Esophagus squamous epithelium (tissue), 5 donors: ENCODE measurements at places on chromosomes 5 and 9.

DNA sequence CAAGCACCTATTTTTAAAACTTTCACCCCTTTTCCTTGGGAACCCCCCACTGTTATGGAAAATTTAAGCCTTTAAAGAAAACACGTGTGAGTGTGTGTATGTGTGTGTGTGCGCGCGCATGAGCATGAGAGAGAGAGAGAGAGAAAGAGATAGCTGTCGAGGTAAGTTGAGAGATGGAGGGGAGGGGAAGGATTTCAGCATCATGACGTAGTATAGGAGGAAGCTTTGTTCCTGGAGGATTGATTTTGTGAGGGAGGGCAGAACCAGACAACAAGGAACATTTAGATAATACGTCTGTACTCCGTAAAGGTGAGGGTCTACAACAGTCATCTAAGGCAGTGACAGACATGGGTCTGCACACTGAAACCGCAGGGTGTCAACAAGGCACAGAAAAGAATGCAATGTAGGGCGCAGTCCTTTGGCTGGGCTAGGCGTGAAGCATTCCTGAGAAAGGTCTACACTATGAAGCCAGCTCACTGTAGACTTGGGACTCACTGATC lies 227.7 kb downstream of the SMARCA2 start:
- DNase-seq = no peak

DNA sequence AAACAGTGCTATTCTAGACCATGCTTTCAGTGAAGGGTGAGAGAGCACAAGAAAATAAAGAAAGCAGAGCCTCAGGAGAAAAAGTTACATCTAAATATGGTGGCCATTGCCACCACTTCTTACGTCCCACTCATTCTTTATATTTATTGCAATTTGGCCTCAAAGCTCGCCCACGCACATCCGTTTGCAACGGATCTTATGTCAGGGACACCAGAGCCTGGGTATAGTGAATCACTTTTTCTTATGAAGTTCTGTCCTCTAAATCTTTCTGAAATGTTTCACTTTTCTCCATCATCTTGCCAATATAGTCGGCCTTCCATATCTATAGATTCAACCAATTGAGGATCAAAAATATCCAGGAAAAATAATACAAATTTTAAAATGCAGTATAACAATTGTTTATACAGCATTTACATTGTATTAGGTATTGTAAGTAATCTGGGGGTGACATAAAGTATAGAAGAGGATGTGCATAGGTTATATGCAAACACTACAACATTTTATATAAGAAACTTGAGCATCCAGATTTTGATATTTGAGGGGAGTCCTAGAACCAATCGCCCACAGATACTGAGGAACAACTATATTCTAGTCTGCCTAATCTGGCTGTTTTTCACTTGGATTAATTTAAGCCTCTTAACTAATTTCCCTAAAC lies 35.2 kb downstream of the GOLPH3 start:
- no peak for DNase-seq

DNA sequence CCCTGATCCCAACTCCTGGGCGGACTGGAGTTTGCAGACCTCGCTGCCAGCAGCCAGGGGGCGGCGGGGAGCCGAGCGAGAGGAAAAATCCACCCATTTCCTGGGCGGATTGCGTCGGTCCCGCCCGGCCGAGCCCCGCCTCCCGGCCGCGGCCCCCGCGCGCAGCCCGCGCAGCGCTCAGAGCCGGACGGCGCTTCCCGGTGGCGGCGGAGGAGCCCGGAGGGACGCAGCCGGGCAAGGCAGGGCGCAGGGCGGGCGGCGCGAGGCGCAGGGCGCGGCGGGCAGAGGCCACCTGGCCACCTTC lies at the start of gene OLFM1:
Gene OLFM1, plus strand, starts transcription at position 180 of the 304 bp plus-strand sequence. CDS start 322 bp downstream, outside the sequence.
- DNase-seq = no peak

GRCh38 chr9:78127279-78128225 lies 95.9 kb upstream of the GNAQ start:
- no peak for DNase-seq

DNA sequence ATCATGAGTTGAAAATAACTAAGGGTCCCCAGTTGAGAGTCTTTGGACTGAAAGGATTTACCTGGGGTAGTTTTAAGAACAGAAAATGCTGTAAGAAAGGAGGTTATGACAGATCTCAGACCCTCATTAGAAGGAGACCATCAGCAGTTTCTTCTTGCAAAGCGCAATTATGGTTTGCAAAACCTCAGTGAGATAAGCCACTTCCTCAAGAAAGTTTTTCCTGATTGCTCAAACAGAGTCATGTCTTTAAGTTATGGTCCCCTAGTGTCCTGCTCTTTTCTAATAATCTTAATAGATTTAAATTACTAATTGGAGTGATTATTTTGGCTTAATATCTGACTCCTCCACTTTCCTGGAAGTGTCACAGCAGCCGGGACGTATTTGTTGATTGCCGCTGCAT lies 293.2 kb upstream of the KLF4 start:
- no peak for DNase-seq

DNA sequence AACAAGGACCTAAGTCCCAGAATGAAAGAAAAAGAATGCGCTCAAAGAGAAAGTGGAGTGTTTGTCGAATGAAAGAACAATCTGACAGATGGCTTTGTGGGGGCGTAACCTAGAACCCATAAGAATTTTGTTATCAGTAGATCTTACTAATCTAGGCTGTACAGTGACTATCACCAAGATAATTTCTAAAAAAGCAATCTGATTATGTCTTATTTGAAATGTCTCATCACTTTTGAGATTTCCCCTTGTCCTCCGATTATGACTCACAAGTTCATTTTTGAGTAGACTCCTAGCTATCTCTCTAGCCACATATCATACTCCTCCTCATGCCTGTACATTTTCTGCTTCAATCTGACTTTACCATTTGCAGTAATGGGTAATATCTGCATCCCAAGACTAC lies 135.6 kb upstream of the SMARCA2 start:
- DNase-seq = no peak

GRCh38 chr5:162091336-162091735 lies 23.8 kb downstream of the GABRG2 start:
- no peak for DNase-seq

- no peak for DNase-seq
Measured at GRCh38 chr5:34716986-34717385, 60.9 kb downstream of the RAI14 start.

DNA sequence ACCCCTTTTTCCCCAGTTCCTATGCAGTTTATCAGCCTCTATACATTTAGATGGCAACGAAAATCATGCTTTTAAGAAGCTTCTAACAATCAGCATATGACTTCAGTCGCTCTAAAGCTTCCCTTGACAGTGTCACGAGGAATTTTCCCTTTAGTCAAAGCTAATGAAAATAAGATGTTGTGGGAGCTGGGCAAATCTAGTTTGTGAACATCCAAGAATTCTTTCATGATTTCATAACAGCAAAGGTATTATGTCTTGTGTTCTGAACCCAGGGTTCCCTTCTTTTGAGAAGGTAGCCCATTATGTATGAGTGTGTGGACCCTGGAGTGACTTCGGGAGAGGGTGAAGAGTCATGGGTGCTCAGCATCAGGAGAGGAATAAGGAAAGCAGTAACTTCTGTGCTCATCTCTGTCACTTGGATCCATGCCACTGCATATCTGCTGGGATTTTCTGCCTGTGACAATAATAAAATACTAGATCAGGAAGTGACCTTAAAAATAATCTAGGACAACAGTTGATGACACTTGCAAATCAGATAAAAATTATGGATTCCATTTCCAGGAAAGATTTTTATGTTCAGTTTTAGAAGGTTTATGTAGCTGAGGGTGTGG lies 102.4 kb downstream of the PCSK1 start:
- DNase-seq = no peak

GRCh38 chr5:175710326-175710725 lies 52.5 kb downstream of the HRH2 start:
- no peak for DNase-seq

GRCh38 chr9:37988602-37989001 lies 80.4 kb downstream of the SHB start:
- DNase-seq = no peak

GRCh38 chr5:110665184-110665726 lies 61.2 kb downstream of the TMEM232 start:
- no peak for DNase-seq

- DNase-seq = no peak
Measured at GRCh38 chr5:53326424-53327153, 153.8 kb upstream of the FST start.

DNA sequence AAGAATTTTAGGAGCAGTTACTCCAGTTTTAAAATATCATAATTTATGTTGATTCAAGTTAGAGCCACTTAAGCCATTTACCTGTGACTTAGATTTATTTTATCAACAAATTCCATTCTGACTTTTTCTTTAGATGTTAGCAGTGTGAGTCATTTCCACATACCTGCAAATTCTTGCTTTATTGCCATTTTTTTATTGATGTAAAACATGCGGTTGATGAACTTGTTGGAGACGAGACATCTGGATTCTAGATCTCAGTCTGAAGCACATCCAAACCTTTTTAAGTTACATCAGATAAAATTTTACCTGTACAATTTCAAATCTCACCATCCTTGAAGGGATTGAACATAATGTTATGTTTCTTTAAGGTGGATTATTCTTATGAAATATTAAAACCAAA lies 240.9 kb downstream of the IRX1 start:
- DNase-seq = no peak

- DNase-seq = no peak
Measured at GRCh38 chr9:110123341-110124095, 84.4 kb downstream of the C9orf152 start.

DNA sequence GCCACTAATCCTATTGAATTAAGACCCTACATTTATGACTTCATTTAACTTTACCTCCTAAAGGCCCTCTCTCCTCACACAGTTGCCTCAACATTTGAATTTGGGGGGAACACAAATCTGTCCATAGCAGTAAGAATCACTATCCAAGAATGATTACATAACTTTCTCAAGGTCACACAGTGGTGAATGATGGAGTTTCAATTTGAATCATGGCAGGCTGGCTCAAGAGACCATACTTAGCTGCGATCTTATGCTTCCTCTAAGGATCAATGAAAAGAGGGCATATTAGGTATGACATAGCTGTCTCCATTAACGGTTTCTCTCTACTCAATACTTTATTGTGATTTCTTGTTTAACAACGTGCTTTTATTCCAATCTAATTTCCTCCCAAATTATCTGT lies 44.1 kb upstream of the PDE4D start:
- no peak for DNase-seq

DNA sequence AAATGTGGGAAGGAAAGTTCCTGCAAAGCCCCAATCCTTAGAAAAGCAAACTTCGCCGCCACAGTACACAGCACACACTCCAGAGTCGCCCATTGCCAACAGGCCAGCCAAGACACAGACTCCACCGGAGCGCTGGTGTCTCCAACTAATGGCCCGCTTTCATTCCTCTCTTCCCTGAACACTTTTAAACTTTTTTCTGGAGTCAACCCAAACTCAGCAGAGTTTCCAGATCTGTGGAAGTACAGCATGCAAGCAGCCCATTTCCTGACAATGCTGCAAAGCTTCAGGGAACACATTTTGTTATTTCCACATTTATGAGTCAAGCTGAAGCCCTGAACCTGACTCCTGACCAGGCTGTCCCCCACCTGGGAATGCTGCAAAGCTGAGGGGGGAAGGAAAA lies 351.9 kb downstream of the NFIB start:
- no peak for DNase-seq

DNA sequence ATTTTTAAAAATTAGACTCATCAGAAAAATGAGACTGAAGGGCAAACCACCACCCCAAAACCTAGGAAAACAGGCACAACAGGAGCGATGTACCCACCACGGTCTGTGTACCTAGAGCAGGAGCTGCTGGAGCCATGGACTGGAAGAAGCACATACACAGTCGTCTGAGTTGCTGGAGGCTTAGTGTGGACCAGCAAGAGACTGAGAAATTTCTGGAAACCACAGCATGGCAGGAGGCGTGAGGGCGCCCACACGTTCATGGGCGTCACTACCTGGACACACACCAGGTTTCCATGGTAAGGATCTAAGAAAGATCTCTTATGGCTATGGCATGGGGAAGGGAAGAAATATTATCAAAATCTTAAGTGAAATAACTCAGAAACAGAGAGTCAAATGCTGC lies 91.9 kb downstream of the MED10 start:
- no peak for DNase-seq

DNA sequence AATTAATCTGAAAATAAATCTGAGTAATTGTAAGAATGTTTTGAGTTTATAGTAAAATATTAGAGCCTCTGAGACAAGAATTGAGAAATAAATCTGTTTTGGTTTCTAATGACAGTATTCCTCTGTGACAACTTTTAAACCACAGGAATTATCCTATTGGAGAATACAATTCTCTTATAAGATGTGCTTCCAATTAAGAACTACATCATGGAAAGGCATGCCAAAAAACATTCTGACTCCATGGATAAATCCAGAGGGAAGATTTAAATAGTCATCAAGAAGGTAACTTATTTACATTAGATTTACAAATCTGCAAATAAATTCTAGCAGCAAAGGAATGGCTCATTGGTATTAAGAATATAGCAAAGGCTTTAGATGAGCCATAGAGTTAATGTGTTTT lies 178.3 kb upstream of the ACOT12 start:
- no peak for DNase-seq

GRCh38 chr5:179603308-179603707 lies 20.2 kb downstream of the HNRNPH1 start:
- no peak for DNase-seq

DNA sequence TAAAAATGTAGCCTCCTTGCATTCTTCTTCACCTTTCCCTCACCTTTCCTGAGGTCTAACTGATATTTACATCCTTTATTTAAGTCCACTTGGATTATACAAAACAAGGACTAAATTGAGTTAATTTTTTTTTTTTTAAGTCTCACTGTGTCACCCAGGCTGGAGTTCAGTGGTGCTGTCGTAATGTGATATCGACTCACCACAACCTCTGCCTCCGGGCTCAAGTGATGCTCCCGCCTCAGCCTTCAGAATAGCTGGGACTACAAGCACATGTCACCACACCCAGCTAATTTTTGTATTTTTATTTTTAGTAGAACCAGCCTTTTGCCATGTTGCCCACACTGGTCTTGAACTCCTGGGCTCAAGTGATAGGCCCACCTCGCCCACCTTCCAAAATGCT lies 195.3 kb downstream of the BNC2 start:
- DNase-seq = no peak

GRCh38 chr5:69492923-69493395 lies 369 bp downstream of the OCLN start:
- no peak for DNase-seq

GRCh38 chr9:134395737-134396257 lies 69.5 kb downstream of the RXRA start:
- DNase-seq = no peak

DNA sequence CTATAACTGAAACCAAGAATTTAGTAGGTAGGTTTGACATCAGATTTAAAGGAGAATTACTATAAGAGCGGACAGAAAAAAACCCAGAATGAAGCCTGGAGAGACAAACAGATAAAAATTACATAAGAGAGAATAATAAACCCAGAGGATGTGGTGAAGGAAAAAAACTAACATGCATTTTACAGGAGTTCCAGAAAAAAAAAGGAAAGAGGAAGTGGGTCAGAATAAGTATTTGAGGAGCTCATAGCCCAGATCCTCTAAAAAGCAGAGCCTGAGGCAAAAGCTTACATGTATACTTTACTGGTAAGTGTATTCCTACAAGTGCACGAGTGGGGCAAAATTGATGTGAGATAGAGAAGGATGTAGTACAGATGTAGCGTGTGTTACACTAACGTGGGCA lies 43.1 kb upstream of the NAA35 start:
- no peak for DNase-seq
